ENCODE measurements at places on chromosomes 5 and 9. TPM values are rescaled to one million over a fixed set of nuclear protein-coding genes. Genes with fewer than 3 reads are reported as not detected.

Gene GFI1B
- total RNA-seq = 0.19 TPM

Gene RAB3C
- total RNA-seq = not detected

Gene CXCL14
- not detected for total RNA-seq

Gene LMX1B
- 1.8 TPM for total RNA-seq

Gene MIER3
- total RNA-seq = 32.1 TPM

Gene CCNJL
- 10.5 TPM for total RNA-seq
